ENCODE measurements at places on chromosomes 1 and 21.

DNA sequence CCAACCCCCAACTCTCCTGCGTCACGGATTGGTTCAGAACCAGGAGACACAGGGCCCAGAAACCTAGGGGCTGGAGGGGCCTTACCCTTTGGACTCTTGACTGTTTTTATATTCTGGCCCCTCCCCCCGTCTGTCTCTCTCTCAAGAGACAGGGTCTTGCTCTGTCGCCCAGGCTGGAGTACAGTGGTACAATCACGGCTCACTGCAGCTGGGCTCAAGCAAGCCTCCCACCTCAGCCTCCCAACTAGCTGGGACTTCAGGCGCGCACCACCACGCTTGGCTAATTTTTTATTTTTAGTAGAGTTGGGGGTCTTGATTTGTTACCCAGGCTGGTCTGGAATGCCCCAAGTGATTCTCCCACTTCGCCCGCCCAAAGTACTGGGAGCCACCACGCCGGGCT lies 52.5 kb downstream of the PRKCZ start:
- DNase-seq = no peak

- no peak for DNase-seq
Measured at GRCh38 chr1:219476716-219477115, 136.2 kb downstream of the ZC3H11B start.

DNA sequence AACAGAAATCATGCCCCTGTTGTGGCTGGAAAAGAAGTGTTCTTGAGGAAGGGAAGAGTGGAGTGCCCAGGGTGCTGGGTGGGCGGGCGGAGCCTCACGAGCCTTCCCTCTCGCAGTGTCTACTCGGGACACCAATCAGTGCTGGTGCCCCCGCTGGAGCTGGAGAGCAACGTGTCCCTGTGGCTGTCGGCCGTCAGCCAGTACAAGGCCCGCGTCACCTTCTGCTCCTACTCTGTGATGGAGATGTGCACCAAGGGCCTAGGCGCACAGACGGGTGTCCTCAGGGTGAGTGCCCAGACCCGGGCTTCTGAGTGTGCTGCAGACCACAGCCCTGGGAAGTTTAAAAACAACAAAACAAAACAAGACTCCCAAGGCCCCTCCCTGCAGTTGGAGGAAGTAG lies 47.4 kb downstream of the S100B start:
- no peak for DNase-seq

DNA sequence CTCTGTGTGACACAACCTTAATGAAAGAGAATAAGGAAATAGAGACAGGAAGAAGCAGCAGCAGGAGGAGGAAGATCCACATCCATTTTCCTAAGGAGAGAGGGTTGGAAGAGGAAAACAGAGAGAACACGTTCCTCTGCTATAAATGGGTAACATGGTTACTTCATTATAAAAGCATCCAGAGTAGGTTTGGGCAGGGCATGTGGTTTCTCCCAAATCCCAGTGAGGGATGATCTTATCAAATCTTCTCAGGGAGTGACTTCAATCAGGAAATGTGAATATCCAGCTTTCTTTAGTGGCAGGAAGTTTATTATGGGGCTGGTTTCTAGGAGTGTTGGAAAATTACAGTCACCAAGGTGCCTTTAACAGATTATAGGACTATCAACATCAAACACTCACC lies 11.1 kb downstream of the CYP2J2 start:
- DNase-seq = no peak

DNA sequence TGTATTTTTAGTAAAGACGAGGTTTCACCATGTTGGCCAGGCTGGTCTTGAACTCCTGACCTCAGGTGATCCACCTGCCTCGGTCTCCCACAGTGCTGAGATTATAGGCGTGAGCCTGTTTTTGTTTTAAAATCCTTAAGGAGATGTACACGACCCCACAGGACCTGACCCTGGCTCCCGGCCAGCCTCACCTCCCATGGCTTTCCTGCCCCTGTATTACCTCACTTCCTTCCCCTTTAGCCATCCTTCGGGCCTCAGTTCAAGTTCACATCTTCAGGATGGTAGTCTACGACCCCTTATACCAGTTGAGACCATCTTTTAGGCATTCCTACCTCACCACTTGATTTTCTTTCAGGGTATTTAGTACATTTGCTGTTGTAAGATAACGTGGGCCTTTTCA lies 36.3 kb downstream of the TCP10L start:
- no peak for DNase-seq

GRCh38 chr21:25406887-25407579 lies 200.2 kb downstream of the MRPL39 start:
- DNase-seq = no peak

GRCh38 chr1:77954521-77954920 lies 24.4 kb downstream of the FUBP1 start:
- no peak for DNase-seq

GRCh38 chr21:15774590-15774989 lies 44.8 kb downstream of the USP25 start:
- DNase-seq = no peak

DNA sequence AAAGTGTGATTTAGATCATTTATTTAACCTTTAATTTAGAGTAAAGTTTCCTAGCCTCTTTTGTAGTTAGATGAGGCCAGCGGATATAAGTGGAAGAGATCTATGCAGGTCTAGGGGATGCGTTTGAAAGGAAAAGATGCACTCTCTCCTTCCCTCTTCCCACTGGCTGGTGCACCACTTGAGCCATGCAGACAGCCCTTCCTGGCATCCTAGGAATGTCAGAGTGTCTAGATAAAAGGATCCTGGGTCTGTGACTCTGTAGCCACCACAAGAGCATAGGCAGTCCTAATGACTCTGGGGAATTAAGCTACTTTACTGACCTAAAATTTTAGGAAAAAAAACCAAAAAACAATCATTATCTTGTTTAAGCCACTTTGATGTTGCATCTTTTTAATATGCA lies 16.0 kb upstream of the STUM start:
- no peak for DNase-seq

DNA sequence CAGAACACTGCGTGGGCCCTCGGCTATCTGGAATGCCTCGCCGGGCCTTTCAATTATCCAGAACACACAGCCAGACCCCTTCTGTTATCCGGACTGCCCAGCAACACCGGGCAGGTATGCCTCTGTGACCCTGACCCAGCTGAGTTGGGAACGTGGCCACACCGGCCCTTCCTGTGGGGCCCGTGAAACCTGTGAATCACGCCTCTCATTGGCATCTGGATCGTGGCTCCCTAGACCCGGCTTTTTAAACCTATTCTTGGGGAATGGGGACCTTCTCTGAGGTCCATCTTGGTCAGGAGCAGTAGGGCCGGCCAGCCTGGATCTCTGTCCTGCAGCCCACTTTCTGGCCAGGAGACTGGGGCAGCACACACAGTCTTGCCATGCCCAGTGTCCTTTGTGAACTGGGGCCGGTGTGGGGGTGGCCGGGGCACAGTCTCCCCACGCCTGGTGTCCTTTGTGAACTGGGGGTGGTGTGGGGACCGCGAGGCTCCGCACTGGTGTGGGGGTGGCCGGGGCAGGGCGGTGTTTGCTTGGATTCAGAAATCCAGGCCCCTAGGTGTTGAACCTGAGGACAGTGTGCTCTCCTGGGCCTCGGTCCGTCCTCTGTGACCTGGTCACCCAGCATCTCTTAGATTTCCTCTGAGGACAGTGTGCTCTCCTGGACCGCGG lies 11.1 kb downstream of the COL18A1 start:
- DNase-seq = no peak

- DNase-seq = no peak
Measured at GRCh38 chr1:24769656-24770651, 24.7 kb downstream of the CLIC4 start.

- DNase-seq = no peak
Measured at GRCh38 chr1:10424034-10424433, 6.2 kb upstream of the CENPS start.

DNA sequence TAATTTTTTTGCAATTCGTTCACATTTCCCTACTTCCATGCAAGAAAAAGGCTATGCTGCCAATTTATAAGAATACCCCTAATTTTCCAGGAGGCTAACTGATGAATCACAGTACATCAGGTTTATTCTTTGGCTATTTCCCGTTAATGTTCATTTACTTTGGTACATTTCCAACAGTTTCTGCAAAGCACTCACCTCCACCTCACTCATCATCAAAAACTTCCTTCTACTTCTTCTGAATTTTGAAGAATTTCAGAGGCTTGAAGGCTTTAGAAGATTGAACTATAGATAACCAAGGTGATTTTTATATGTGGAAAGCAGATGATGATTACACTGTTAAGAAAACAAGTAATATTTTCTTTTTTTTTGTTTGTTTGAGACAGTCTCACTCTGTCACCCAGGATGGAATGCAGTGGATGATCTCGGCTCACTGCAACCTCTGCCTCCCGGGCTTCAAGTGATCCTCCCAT lies 60.5 kb upstream of the HP1BP3 start:
- DNase-seq = no peak

Data from GM18507 (cell line).